Daoy (cell line): ENCODE measurements at places on chromosomes 5 and 9. TPM values are rescaled to one million over a fixed set of nuclear protein-coding genes. Genes with fewer than 3 reads are reported as not detected.

GRCh38 chr5:175448276-175448675 lies 4.3 kb upstream of the DRD1 start:
- DNase-seq = no peak

DNA sequence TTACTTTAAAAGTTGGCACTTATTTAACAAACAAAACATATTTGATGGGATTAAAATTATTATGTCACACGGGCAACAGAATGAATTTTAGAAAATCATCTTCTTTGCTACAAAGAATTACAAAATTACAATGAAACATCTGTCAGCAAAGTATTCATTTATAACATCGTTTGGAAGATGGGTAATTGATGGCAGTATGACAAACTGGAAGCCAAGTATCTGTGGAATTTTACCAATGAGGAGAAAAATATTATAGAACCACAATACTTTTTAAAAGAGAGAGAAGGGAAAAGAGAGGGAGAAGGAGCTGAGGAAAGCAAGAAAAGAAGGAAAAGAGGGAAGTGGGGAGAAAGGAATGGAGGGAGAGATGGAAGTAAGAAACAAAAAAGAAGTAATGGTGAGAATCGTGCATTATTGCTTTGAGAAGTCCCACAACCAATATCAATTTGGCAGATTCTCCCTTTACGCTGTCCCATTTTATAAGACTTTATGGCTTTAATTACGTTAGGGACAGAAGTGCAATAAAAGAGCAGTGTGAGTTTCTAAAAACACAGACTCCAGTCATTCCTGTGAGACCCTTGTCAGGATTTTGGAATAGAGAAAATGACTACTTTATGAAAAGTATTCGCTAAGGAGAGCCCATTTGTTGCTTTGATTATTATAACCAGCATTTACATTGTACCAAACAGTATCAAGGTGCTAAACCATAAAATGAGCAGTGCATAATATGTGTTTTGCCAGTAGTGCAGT lies 76.7 kb downstream of the LURAP1L start:
- DNase-seq = no peak

DNA sequence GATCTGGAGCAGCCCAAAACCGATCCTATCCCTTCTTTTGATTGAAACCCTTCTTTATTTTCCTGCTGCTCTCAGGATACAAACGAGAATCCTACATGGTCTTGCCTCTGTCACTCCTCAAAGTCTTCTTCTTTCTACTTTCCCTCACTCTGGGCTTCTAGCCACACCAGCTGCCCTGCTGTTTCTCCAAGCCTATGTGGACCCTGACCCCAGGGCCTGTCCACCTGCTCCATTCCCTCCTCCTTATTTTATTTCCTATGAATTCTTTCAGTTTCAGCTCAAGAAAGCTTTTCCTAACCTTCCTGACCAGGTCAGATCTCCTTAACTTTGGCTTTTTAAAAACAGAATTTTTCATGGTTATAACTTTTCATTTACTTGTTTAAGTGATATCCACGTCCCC lies 141.0 kb downstream of the ARHGAP26 start:
- no peak for DNase-seq

Gene WDR31
- total RNA-seq = 1.1 and 2.3 TPM in 2 replicates

Gene LIFR
- total RNA-seq = 7.4 and 10.1 TPM in 2 replicates

Gene KCNIP1
- total RNA-seq = 1.9 and 3.9 TPM in 2 replicates
